ENCODE measurements at places on chromosomes 11 and 22. TPM values are rescaled to one million over a fixed set of nuclear protein-coding genes. Genes with fewer than 3 reads are reported as not detected.

GSC2 gene
- not detected for polyA plus RNA-seq

C11orf16 gene
- polyA plus RNA-seq: 1.7 TPM

OR5AN1 gene
- not detected for polyA plus RNA-seq

TEF gene
- 18.4 TPM for polyA plus RNA-seq

MUC6 gene
- 38.7 TPM for polyA plus RNA-seq

ANGPTL5 gene
- polyA plus RNA-seq: 0.14 TPM

ACTN3 gene
- 0.50 TPM for polyA plus RNA-seq

AQP11 gene
- 3.4 TPM for polyA plus RNA-seq

PIWIL4 gene
- 4.4 TPM for polyA plus RNA-seq

CASP5 gene
- polyA plus RNA-seq: 0.14 TPM
